ENCODE measurements at places on chromosomes 7 and 10.

DNA sequence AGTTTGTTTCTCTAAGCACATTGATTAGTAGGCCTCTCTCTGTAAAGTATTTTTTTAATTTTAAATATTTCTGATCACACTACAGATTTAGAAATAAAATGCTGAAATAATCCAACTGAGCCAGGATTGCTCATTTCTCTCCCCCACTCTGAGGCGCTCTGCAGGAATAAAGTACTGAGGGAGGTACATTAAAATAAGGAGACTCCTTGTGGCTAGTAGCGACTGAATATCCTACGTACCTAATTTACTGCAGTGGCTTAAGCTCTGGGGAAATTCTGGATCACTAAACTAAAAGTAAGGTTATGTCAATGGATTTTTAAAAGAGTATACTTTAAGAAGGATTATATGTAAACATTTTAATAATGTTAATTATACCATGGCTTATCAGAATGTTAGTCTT, 75.2 kb downstream of the RTKN2 start:
- no peak for DNase-seq

- DNase-seq: no peak
These were observed 786.7 kb downstream of the NRG3 start for GRCh38 chr10:82661701-82662100.

- peak; percentile 2 for DNase-seq
These were observed 124.0 kb downstream of the IQUB start for GRCh38 chr7:123410273-123410904.

DNA sequence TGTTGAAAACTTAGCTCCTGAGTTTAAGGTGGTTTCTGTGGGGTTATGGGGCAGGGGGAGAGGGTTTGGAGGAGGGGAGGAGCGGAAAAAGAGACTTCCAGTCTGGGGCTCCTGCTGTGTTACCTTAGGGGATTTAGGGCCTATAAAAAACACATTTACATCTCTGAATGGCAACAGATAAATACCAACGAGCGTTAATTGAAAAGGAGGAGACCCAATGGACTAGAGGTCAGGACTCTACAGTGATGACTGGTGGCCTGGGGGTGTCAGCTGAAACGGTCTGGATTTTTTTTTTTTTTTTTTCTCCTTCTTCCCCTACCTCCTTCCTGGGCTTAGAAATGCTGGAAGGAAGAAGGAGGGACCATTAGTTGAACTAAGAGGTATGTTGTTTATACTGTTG, 47.4 kb downstream of the AUTS2 start:
- DNase-seq: no peak

DNA sequence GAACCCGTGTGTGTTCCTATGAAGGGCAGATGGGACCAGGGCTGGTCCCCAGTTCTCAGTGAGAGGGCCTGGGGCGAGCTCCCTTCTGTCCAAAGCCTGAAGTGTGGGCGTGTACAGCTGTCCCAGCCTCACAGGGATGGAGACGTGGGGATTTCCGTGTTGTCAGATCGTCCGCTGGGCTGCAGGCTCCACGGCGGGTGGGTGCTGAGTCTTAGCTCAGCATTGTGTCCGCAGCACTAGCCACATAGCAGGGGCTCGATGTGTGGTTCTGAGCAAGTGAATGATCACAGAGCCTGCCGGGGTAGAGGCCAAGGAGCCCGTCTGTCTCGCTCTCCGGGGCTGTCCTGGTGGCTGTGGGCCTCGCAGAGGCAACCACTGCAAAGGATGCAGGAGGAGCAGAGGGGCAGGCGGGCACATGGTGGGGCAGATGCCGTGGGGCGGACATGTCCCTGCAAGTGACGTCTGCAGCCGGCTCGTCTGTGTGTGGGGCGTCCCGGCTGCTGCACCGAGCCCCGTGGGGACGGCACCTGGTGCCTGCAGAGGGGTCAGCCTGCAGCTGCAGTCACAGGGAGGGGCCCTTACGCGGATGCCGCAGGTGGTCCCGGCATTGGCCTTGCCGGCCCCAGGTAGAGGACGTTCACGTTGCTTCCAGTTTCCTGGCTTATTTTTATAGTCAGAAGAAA, 30.9 kb downstream of the FAM20C start:
- DNase-seq: no peak

DNA sequence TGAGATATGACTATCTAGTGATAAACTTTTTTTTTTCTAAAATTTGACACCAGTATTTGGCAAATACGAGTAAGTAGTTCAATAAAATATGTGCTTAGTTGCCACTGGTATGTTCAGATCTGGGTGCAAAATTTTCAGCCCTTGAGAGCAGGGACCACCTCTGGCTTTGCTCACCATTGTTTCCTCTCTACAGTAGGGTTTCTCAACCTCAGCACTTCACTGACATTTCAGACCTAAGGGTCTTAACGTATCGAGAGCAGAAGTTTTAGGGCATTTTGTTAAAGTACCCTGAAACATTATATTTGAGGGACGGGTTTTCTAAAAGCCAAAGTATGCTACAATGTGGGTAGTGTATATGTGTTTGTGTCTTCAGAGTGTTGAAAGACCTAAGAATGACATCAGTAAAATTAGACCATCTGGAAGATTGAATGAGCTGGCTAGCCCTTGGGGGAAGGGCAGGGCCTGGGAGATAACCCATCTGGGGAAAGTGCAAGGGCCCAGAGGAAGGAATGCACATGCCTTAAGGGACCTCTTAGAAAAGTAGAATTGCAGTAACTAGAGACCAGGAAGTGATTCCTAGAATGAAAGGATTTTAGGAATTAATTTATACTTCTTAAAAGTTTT, 11.8 kb downstream of the BZW2 start:
- DNase-seq: peak; percentile 97

DNA sequence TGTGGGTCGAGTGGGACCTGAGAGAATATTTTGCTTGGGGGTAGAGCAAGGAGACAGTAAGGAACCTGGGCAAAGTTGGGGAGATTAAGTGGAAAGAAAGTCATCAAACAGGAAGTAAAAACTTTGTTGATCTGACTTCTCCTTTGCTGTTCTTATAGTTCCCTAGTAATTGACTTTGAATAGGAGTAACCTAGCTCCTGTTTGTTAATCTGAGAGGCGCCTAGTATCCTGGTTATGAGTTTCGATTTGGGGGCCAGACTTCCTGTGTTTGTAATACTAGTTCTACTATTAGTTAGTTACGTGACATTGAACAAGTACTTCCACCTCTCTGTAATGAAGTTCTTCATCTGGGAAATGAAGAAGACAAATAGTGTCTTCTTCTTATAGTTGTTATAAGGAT, 99.1 kb downstream of the ZNF365 start:
- no peak for DNase-seq

DNA sequence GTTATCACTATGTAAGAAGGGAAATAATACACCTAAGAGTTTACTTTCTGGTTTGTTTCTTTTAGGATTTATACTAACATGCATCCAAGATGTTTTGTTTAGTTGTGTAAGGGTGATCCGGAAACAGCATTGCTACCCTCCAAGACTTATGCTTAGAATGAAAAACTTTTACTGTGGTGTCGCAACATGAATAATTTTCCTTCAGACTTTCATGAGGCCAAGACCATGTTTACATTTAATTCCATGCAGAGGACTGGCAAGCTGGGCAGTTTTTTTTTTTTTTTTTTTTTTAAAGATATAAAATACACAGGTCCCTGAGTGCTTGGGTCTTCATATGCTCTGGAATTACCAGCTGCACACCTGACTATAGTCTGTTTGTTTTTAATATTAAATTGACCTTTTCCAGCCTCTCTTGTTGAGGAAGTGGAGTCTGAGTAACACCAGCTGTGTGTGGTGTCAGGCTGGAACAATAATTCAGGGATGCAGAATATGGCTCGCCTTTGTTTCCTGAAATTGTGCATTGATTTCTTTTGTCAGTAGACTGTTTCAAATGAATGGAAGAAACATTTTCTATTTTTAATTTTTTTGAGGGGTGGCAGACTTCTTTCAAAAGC, 81.7 kb downstream of the ST7 start:
- DNase-seq: no peak

GRCh38 chr7:36653663-36654355, 70.5 kb downstream of the AOAH start:
- DNase-seq: no peak

DNA sequence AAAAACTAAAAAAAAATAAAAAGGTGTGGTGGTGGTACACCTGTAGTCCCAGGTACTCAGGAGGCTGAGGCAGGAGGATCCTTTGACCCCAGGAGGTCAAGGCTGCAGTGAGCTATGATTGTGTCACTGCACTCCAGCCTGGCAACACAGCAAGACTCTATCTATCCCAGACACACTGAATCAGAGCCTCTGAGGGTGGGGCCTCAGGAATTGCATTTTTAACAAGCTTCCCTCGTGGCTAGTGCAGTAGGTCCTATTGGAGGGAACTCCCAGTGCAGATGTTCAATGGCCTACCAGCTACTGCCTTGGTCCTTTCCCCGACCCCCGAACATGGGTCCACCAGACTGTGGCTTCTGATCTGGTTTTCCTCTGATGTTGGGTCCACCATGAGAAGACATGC, 14.9 kb downstream of the STRA8 start:
- DNase-seq: no peak

- no peak for DNase-seq
These were observed 28.1 kb downstream of the DLG5 start for GRCh38 chr10:77898323-77899079.

DNA sequence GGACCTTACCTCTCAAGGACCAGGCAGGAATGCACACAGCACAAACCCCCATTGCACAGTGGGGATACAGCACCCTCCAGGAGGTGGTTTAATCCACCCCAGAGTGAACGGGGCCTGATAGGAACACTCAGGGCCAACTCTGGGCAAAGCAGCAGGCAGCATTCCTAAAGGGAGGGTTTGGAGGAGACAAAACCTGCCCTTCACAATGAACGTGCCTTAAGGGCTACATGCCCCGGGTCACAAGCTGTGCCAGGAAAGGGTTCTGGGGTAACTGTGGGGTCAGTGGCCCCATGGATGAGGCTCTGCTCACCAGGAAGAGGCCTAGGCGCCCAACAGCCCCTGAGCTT, 1.1 kb downstream of the GPRIN2 start:
- no peak for DNase-seq

- no peak for DNase-seq
These were observed 48.5 kb upstream of the AQP1 start for GRCh38 chr7:30862995-30863705.

DNA sequence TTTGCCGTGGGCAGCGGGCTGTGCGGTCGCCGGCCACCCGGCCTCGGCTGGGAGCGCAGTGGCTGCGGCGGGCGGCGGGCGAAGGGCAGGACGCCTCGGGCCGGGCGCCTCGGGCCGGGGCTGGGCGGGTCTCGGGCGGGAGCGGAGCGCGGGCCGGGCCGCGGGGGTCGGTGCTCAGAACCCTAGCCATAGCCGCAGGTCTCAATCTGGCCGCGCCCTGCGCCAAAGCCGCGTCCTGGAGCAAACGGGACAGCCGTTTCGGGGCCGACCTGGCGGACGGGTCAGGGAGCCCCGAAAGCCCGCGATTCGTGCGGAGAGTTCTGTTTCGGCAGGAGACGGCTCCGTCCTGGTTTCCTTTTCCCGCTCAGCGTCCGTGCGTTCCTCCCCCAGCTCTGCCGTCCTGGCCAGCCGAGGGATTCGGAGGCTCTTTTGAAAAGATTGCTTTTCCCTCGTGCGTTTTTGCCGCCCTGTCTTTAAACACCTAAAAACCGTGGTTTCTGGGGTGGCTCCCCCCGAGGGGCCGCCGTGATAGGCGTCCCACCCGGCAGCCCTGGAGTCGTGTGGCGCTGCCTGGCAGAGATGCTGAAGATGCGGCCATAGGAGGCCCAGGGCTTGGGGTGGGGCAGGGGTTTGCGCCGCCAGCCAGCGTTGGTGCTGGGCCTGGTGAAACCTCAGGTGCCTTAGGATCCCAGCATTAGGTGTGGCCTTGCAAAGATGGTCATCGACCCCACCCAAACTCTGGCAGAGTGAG, 727 bp downstream of the RET start:
- DNase-seq: peak; percentile 15

GRCh38 chr7:158751751-158752150, 47.1 kb upstream of the NCAPG2 start:
- no peak for DNase-seq

DNA sequence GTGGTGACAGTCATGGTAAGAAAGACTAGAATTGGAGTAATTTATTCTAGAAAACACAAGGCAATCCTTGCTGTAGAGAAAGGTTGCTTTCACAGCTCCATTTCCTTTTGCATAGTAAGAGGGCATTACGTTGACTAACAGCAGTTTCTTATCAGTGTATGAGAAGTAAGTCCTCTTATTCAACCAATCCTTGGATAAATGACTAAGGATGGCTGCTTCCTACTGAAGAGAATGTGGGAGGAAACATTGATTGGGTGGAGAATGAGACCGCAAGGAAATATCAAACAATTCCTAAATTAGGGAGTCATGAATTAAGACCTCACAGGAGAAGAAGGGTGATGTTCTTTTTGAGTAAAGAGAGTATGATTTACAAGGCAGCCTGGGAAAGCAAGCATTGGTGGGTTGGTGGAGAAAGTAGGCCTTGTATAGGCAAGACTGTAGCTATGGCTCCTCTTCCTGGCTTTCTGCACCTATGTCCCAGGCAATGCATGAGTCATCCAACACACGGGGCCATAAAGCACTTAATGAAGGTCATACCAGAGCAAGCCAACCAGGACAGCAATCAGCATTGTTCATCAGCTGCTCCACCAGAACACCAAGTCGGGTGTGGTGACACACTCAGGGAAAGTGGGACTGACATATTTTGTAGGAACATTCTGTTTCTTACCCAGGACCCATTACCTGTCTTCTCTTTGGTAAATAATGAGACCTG, 5.6 kb downstream of the MGAM start:
- DNase-seq: peak; percentile 34

DNA sequence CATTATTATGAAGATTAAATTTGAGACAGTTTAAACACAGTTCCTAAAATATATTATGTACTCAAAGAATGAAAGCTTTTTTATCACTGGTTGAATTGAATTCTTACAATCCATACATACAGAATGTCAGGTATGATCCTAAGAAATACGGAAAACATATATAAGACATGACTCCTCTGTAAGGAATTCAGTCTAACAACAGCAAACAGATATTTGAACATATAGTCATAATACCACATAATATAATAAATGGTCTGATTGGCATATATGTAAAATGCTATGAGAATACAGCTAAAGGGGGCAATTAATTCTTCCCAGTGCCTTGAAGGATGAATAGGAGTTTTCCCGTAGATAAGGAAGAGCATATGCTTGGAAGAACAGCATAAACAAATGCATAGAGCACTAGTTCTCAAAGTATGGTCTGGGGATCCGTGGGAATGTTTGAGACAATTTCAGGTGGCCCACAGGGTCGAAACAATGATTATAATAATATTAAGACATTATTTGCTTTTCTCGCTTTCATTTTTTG, 10.6 kb upstream of the ARID5B start:
- DNase-seq: peak; percentile 32
